ENCODE measurements at places on chromosomes 2 and 18.
A peak's percentile ranks its signal among the peaks of the same experiment; 100 is the strongest.

GRCh38 chr2:215614296-215614695 is 178.4 kb upstream of the FN1 start:
- no peak for DNase-seq
- H3K4me1 ChIP-seq, result peaks cover 6% of the 10 kb centered on the region
- no peaks in the 10 kb centered on the region for H3K36me3 ChIP-seq

GRCh38 chr2:176132205-176133171 is 3.0 kb downstream of the HOXD8 start:
- H3K27me3 ChIP-seq, result peaks cover 84% of the 10 kb centered on the region
- H3K4me3 ChIP-seq, result peak overlapping the region; percentile 1
- no peaks in the 10 kb centered on the region for H3K36me3 ChIP-seq
- DNase-seq, result peak; percentile 46

- no peaks in the 10 kb centered on the region for H3K4me1 ChIP-seq
- DNase-seq, result no peak
- peaks cover 100% of the 10 kb centered on the region for H3K36me3 ChIP-seq
- no peaks in the 10 kb centered on the region for H3K27me3 ChIP-seq
- no peak overlapping the region for H3K4me3 ChIP-seq
These were observed 51.8 kb downstream of the ATIC start for GRCh38 chr2:215363461-215364156.

DNA sequence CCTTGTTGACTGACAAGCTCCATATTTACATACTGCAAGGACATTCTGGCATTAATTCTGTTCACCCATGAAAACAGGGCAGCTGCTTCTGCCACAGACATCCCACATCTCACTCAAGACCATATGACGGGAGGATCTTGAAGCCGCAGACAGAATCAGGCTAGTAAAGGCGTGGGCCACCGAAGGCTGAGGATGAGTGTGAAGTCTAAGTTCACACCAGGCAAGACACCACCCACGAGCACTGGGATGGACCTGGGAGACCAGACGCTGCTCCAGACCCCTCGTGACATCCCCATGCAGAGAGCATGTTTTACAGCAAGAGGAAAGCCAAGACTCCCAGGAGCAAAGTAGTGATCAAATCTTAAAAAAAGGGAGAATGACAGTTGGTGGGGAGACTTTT is 3.2 kb downstream of the FHL2 start:
- no peak overlapping the region for H3K4me3 ChIP-seq
- H3K27me3 ChIP-seq, result no peaks in the 10 kb centered on the region
- no peaks in the 10 kb centered on the region for H3K36me3 ChIP-seq
- H3K4me1 ChIP-seq, result no peaks in the 10 kb centered on the region
- no peak for DNase-seq

All from sigmoid colon (tissue), 7 donors.